Thymus (tissue), 14 donors: ENCODE measurements at places on chromosomes 16 and 17. TPM values are rescaled to one million over a fixed set of nuclear protein-coding genes. Genes with fewer than 3 reads are reported as not detected.

DNA sequence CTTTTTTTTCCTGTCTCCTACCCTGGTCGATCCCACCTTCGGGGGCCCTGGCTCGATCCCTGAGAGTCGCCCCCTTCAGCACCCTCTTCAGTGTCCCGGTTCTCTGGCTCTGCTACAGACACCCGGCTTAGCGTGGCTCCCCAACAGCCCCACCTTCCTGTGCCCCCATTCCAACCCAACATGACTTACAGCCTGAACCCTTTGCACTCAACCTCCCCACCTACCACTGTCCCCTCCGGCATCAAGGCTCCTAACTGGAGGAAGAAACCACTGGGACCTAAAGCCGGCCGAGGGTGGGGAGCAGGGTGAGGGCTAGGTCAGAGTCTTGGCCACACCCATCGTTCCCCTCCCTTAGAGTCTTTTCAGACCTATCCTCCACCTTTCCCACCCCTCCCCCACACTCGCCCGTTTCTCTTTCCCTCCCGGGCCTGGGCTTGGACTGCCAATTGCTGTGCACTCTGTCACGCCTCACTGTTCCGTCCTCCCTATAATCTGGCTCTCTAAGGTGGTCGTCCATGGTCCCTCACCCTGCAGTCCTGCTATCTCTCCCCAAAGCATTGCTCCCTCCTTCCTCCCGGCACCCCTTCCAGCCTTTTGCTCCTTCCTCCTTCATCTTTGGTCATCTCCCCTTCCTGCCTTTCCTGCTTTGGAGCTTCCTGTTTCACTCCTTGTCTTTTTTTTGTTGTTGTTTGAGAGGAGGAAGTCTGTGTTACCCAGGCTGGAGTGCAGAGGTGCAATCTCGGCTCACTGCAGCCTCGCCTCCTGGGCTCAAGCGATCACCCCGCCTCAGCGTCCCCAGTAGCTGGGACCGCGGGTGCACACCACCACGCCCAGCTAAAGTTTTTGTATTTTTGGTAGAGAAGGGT lies 890 bp upstream of the CLDN7 start:
- DNase-seq: no peak
- H3K27ac ChIP-seq: no peak overlapping the region
- peaks cover 76% of the 10 kb centered on the region for H3K27me3 ChIP-seq
- peaks cover 15% of the 10 kb centered on the region for H3K4me1 ChIP-seq
- H3K36me3 ChIP-seq: peaks cover 18% of the 10 kb centered on the region
- H3K4me3 ChIP-seq: no peak overlapping the region

DNA sequence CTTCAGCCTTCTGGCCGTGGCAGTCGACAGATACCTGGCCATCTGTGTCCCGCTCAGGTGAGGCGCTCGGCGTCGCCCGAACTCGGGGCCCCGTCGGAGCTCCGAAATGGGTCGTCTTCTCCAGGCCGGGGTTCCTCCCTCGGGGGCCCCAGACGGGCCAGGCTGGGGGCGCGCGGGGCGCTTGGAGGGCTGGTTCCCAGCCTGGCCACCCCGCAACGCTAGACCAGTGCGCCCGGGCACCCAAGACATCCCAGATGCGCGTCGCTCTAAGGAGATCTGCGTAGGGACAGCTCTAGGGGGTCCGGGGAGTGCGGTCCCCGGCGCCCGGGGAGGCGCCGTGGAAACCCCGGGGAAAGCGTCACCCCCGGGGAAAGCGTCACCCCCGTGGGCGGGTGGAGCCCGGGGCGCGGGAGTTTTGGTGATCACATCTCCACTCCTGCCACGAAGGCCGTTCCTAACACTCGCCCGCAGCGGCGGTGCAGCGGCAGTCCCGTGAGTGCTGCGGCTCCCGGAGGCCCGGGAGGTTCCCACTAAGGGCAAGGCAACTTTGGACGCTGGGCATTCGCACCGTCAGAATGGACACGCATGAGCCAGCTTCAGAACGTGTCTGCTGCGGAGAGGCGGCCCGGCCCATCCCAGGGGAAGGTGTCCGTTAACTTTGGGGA lies 729 bp downstream of the ADORA2B start:
- no peaks in the 10 kb centered on the region for H3K36me3 ChIP-seq
- H3K27ac ChIP-seq: no peak overlapping the region
- H3K27me3 ChIP-seq: peaks cover 55% of the 10 kb centered on the region
- H3K4me3 ChIP-seq: peak overlapping the region; percentile 54
- peaks cover 15% of the 10 kb centered on the region for H3K4me1 ChIP-seq

- H3K4me3 ChIP-seq: no peak overlapping the region
- no peak for DNase-seq
- peaks cover 26% of the 10 kb centered on the region for H3K27me3 ChIP-seq
- H3K36me3 ChIP-seq: no peaks in the 10 kb centered on the region
- no peaks in the 10 kb centered on the region for H3K4me1 ChIP-seq
- no peak overlapping the region for H3K27ac ChIP-seq
These were observed 18.1 kb downstream of the C17orf100 start for GRCh38 chr17:6669479-6670212.

- H3K36me3 ChIP-seq: no peaks in the 10 kb centered on the region
- no peak for DNase-seq
- H3K27me3 ChIP-seq: peaks cover 97% of the 10 kb centered on the region
- H3K27ac ChIP-seq: no peak overlapping the region
- H3K4me1 ChIP-seq: peaks cover 3% of the 10 kb centered on the region
- peak overlapping the region; percentile 13 for H3K4me3 ChIP-seq
These were observed 1.9 kb downstream of the TBX2 start for GRCh38 chr17:61401389-61402072.

MAP2K4 gene
- 42.3 TPM for total RNA-seq

DNA sequence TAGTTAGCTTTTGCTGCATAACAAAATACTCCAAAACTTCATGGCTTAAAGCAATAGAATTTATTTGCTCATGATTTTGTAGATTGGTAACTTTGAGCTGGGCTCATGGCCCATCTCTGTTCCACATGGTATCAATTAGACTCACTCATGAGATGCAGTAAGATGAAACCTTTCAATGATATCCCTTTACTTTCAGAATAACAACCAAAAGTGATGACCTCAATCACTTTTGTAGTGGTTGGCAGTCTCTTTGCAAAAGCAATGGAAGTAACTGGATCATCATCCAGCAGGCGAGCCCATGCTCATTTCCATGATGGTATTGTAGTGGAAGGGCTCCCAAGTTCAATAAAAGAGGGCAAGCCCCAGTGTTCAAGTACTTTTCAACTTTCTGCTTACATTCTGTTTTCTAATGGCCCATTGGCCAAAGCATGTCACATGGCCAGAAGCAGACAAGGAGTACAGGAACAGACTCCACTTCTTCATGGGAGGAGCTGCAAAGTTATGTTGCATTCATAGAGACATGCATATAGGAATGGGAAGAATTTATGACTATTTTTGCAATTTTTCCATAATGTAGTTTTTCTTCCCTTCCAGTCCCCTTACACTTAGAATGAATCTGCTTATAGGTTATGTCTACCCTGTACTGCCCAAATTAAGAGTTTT lies 41.7 kb downstream of the EFCAB5 start:
- H3K27ac ChIP-seq: no peak overlapping the region
- no peak for DNase-seq
- no peak overlapping the region for H3K4me3 ChIP-seq

GRCh38 chr17:63696381-63696961 lies 3.5 kb downstream of the LIMD2 start:
- peak overlapping the region; percentile 62 for H3K27ac ChIP-seq
- peaks cover 22% of the 10 kb centered on the region for H3K4me1 ChIP-seq
- DNase-seq: no peak

KRT27 gene
- total RNA-seq: 0.14 TPM

LRRC37A3 gene
- total RNA-seq: 8.5 TPM

DNA sequence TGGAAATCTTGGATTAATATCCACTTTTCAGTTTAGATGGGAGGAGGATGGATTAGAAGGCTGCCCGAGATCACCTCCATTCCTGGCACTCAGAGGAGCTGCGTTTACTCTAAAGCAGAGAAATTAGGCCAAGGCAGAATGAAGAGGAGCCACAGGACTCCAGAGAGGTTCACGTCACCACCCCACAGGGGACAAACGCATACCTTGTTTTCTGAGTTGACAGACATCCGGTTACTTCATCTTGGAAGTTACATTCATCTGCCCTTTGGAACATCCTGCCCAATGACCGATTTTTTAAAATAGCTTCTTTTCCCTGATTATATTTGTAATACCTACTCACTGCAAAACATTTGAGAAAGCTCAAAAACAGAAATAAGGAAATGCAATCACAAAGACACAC lies 220.0 kb downstream of the SOX9 start:
- H3K36me3 ChIP-seq: no peaks in the 10 kb centered on the region
- H3K27ac ChIP-seq: no peak overlapping the region
- no peak for DNase-seq
- no peaks in the 10 kb centered on the region for H3K4me1 ChIP-seq
- no peak overlapping the region for H3K4me3 ChIP-seq

- no peak overlapping the region for H3K27ac ChIP-seq
- no peaks in the 10 kb centered on the region for H3K4me1 ChIP-seq
- H3K27me3 ChIP-seq: peaks cover 32% of the 10 kb centered on the region
These were observed 28.9 kb upstream of the RBFOX1 start for GRCh38 chr16:7303660-7304200.

PSMC5 gene
- 31.7 TPM for total RNA-seq

DNA sequence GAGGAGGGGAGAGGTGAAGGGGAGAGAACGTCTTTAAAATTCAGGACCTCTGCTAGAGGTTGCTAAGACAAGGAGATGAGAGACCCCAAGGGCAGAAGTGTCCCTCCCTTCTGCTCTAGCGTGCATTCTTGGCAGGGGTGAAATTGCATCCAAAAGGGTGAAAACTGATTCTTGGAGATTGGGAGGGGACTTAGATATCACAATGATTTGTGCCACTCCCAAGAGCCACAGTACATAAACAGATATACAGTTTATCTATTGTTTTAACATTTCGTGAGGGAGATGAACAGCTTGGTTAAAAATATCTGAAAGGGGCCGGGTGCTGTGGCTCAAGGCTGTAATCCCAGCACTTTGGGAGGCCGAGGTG lies 12.8 kb downstream of the CAVIN1 start:
- no peak overlapping the region for H3K4me3 ChIP-seq
- no peaks in the 10 kb centered on the region for H3K27me3 ChIP-seq

- no peak overlapping the region for H3K4me3 ChIP-seq
- H3K27ac ChIP-seq: no peak overlapping the region
- no peaks in the 10 kb centered on the region for H3K27me3 ChIP-seq
These were observed 86.7 kb upstream of the GSE1 start for GRCh38 chr16:85526185-85526974.
